ENCODE measurements at places on chromosomes 3 and 15. TPM values are rescaled to one million over a fixed set of nuclear protein-coding genes. Genes with fewer than 3 reads are reported as not detected.

RPUSD2 gene
- total RNA-seq = 20.3 TPM

- no peak for DNase-seq
Observed at GRCh38 chr3:1726741-1727140, 371.9 kb upstream of the CNTN4 start.

SLC12A8 gene
- 248 TPM for total RNA-seq

NOX5 gene
- total RNA-seq = not detected

DNA sequence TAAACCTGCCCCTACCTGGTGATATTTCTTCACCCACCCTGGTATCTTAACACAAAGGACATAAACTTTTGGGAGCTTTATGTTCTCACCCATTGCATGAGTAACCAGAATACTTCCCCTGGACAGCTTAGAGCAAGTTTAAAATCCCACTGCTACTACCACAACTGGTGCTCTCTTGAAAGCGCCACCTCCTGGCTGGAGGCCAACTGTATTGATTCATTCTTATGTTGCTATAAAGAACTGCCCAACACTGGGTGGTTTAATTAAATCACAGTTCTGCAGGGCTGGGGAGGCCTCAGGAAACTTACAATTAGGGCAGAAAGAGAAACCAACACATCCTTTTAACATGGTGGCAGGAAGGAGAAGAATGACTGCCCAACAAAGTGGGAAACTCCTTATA lies 592.4 kb downstream of the EPHA3 start:
- DNase-seq = no peak

GOLGA8R gene
- 0.90 TPM for total RNA-seq

MAP1A gene
- total RNA-seq = 0.41 TPM

- no peak for DNase-seq
Observed at GRCh38 chr3:61925721-61926120, 364.4 kb downstream of the PTPRG start.

GRCh38 chr3:73955494-73956070 lies 330.8 kb upstream of the PDZRN3 start:
- no peak for DNase-seq

DNA sequence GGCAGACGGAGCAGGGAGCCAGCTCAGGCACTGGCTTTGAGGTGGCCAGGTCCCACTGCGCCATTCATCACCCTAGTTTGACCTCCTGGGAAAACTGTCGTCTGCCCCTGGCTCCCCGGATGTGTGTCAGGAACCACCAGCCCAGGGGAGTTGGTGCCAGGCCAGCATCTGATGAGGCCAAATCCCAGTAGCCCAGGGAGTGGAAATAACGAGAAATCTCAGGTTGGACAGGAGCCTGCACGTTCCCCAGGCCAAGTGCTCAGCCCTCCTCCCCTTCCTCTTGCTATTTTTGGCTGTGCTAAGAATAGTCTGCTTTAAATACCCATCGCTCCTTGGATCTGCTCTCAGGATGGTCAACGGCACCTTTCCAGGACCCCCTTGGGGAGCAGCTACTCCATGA lies 93.1 kb upstream of the RPL32 start:
- no peak for DNase-seq

RTP3 gene
- total RNA-seq = not detected
